Articular chondrocyte of knee joint (primary cell): ENCODE measurements at places on chromosomes 11 and 22. TPM values are rescaled to one million over a fixed set of nuclear protein-coding genes. Genes with fewer than 3 reads are reported as not detected.

STK33 gene
- 0.78 and 2.7 TPM in 2 replicates for total RNA-seq

FHIP1B gene
- 11.8 TPM in 2 replicates for total RNA-seq

FLRT1 gene
- total RNA-seq: under 0.01 and 0.11 TPM in 2 replicates

REXO2 gene
- 197 and 207 TPM in 2 replicates for total RNA-seq

MFNG gene
- 0.39 and 0.86 TPM in 2 replicates for total RNA-seq

GNG3 gene
- total RNA-seq: not detected in 2 replicates

CHRM1 gene
- total RNA-seq: not detected in 2 replicates

OR4B1 gene
- not detected in 2 replicates for total RNA-seq

ARHGAP20 gene
- 9.8 and 10.3 TPM in 2 replicates for total RNA-seq

OR5M3 gene
- not detected in 2 replicates for total RNA-seq

SLC15A3 gene
- 10.8 and 14.2 TPM in 2 replicates for total RNA-seq
